Stimulated activated naive CD8-positive, alpha-beta T cell treated with anti-CD3 and anti-CD28 coated beads, Interleukin-15, Interleukin-2, amounts not matched to agents 100 U/mL and 50 U/mL, for 24 hours (primary cell): ENCODE measurements at places on chromosomes 4 and X.
A peak's percentile ranks its signal among the peaks of the same experiment; 100 is the strongest.

DNA sequence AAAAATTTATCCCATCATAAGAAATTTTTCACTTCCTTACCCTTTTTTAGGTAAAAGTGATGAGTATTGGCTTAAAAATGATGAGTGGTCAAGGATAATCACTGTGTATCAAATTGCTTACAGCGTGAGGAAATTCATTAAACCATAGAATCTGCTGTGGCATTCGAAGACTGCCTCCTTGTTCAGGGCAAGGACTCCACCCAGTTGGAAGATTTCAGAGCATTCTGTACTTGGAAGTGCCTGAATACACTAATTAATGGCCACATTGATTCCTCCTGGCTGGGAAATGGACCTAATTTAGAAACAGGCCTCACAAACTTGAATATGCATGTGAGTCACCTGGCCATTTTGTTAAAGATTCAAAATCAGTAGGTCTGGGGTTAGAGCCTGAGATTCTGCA is 83.2 kb downstream of the HHIP start:
- DNase-seq: no peak

GRCh38 chr4:93791570-93792195 is 36.9 kb upstream of the ATOH1 start:
- peak; percentile 42 for DNase-seq

DNA sequence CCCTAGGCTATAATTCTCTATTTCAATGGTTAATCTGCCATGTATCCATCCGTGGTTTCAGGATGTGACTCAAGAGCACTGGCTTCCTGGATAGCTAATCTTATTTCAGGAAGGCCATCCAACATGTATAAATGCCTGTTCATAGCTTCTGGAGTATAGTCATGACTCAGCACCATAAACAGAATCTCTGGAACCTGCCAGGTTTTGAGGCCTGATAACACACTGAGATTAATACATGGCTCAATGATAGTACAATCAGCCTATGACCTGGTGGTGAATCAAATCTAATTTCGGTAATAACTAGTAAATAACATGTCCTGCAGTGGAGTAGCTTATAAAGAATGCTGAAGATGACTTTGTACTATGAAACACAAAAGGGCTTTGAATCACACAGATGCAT is 5.7 kb upstream of the IL13RA2 start:
- DNase-seq: no peak

GRCh38 chrX:123854329-123854728 is 5.5 kb upstream of the XIAP start:
- no peak for DNase-seq

DNA sequence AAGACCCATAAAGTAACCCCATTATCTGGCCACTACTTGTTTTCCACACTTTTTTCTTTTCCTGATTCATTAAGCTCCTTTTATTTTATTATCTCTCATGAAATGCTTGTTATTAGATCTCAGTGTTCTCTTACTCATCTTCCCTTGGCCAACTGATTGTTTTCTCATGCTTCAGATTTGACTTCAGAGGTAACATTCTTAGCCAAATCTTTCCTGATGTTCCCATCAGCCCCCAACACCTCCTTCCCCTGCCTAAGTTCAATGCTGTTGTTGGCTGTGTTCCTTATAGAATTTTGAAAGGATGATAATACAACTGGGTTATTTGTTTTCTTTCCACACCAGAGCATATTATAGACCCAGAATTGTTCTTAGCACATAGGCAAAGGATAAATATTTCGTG is 75.6 kb downstream of the BMPR1B start:
- DNase-seq: no peak

- no peak for DNase-seq
These were observed 176.9 kb downstream of the SLIT2 start for GRCh38 chr4:20428436-20429160.

DNA sequence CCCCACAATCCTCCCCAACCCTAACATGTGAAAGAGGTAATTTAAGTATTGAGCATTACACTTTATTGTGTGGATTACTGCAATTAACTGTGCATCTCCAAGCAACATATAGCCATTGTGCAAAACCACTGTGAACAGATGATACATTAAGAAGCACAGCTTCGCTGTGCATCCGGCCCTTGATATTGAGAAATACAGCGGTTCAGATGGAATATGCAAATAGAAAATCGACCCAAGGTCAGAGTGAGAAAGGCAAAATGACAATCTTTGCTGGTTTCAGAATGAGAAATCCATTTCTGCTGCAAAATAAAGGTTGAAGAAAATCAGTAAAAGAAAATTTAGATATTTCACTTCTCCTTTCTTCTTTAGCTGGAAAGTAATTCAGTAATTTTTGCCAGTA is 805.9 kb upstream of the GRID2 start:
- no peak for DNase-seq

DNA sequence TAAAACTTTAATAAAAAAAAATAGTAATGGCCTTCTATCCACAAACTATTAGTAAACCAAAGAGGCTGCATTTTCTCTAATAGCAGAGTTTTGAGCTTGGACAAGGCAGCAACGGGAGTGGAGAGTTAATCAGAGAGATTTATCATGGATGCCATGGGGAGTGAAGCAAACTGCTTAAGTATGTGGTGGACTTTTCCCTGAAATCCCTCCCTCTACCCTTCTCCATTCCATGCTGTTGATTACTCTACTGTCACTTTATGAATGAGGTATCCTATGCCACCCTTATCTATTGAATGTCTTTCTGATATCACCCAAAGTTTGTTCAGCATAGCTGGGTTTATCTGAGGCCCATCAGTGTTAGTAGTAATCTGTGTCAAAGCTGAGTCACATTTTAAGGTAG is 335.6 kb upstream of the TRAM1L1 start:
- DNase-seq: no peak

DNA sequence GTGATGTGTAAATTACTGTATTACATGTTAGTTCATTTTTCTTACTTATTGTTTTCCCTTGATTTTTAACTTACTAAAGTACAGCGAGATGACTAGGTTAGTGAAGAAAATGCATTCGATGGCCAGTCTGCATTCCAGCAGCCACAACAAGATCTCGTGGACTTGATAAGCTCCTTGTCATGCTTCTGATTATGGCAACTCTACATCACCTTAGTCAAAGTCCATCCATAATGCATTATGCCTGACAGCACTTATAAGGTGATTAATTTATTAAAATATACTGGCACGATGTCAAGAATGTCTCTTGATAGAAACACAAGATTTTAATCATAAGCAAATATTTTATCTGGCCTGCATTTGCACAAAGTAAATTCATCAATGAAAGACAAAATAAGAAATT is 109.9 kb upstream of the NAP1L5 start:
- no peak for DNase-seq

DNA sequence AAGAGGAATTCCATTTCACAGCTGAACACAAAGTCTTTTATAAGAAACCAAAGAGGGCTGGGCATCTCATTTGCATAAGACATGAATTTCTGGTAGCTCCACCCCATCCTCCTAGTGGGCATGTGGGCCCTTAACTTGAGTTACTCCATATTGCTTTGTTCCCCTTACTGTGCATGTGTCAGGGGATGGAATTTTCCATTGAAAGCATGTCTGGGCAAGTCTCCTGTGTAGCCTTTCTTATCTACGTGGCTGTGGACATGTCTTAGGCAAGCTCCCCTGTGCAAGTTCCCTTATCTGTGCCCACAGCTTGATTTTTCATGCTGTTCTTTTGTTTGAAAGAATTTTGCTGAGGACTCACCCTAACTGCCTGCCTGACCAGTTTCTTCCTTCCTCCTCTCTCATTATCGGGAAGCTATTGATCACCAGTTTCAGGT is 123.5 kb upstream of the JADE1 start:
- DNase-seq: no peak

DNA sequence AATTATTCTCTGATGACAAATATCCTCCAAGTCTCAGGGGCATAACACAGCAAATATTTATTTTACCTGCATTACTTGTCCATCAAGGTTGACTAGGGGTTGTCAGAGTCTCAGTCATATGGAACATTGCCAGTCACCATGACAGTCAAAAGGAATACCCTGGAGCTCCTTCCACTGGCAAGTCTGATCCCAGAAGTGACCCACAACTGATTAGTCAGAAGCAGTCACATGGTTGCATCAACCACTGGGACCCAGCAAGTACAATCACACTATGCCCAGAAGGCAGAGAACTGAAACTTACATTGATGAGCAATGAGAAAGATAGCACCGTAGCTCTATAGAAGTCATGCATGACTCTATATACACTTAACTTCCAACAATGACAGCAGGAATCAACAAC is 41.9 kb upstream of the SOD3 start:
- no peak for DNase-seq

GRCh38 chrX:28966331-28966730 is 379.1 kb downstream of the IL1RAPL1 start:
- DNase-seq: no peak
